ENCODE measurements at places on chromosomes 12 and 14. TPM values are rescaled to one million over a fixed set of nuclear protein-coding genes. Genes with fewer than 3 reads are reported as not detected.

Gene TSFM
- total RNA-seq, result 47.0 TPM

GRCh38 chr12:104486943-104487819 lies 30.4 kb downstream of the CHST11 start:
- H3K4me1 ChIP-seq, result peaks cover 36% of the 10 kb centered on the region
- DNase-seq, result no peak
- peaks cover 6% of the 10 kb centered on the region for H3K36me3 ChIP-seq
- H3K27ac ChIP-seq, result no peak overlapping the region
- H3K27me3 ChIP-seq, result no peaks in the 10 kb centered on the region

Gene FZD10
- total RNA-seq, result not detected

GRCh38 chr12:9344541-9344940 lies 136.3 kb upstream of the PZP start:
- H3K27me3 ChIP-seq, result no peaks in the 10 kb centered on the region
- H3K36me3 ChIP-seq, result no peaks in the 10 kb centered on the region
- H3K4me3 ChIP-seq, result no peak overlapping the region
- H3K27ac ChIP-seq, result no peak overlapping the region
- peaks cover 3% of the 10 kb centered on the region for H3K4me1 ChIP-seq

DNA sequence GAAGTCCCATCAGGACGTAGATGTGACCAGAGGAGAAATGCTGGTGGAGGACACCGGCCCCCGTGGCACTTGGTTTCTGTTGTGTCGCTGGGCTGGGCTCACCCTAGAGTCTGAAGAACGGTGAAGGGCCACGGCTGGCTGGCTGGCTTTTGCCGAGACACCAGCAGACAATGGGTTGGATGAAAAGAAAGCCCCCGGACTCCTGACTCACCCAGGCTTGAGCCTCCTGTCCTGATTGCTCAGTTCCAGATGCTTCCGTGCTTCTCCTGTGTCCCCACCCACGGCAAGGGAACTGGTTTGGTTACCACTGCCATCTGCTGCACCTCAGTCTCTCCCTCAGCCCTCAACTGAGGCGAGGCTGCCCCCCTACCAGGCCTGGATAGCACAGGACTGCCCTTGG lies 10.4 kb upstream of the ENDOU start:
- no peaks in the 10 kb centered on the region for H3K27me3 ChIP-seq
- H3K27ac ChIP-seq, result no peak overlapping the region
- H3K4me1 ChIP-seq, result peaks cover 14% of the 10 kb centered on the region
- H3K36me3 ChIP-seq, result no peaks in the 10 kb centered on the region

GRCh38 chr12:6444031-6444430 lies 724 bp upstream of the CD27 start:
- H3K4me1 ChIP-seq, result peaks cover 46% of the 10 kb centered on the region
- DNase-seq, result no peak
- H3K27ac ChIP-seq, result peak overlapping the region; percentile 99
- H3K4me3 ChIP-seq, result peak overlapping the region; percentile 66

DNA sequence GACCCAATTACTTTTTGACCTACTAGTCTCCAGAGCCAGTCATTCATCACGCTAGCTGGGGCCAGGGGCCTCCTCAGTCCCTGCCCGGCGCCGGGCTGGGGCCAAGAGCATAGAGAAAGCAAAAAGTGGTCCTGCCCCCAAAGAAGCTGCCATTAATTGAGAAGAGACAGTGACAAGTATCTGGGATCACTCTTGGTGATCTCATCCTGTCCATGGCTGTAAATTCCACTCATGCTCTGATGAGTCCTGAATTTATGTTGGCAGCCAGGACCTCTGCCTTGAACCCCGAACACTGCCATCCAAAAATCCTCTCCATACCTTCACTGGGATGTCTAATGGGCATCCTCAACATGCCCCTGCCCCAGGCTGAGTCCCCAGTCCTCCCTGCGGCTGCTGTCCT lies 34.4 kb upstream of the DLK1 start:
- no peaks in the 10 kb centered on the region for H3K4me1 ChIP-seq
- no peaks in the 10 kb centered on the region for H3K27me3 ChIP-seq
- H3K4me3 ChIP-seq, result no peak overlapping the region
- no peak for DNase-seq
- no peaks in the 10 kb centered on the region for H3K36me3 ChIP-seq
- no peak overlapping the region for H3K27ac ChIP-seq

Gene PRKAG1
- total RNA-seq, result 46.4 TPM

Gene BHLHE41
- total RNA-seq, result 0.45 TPM

DNA sequence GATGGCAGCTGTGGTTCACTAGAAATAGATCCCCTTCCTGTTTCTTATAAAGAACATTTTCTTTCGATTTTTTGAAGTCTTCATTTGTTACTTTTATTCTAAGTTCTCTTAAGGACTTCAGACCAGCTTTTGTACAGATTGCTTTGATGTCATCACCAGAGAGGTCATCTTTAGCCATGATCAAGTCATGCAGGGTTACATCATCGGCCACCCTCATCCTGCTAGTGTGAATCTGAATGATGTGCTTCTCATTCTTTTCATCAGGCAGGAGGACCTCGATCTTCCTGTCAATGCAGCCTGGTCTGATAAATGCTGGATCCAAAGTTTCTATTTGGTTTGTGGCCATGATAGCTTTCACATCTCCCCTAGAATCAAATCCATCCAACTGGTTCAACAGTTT lies 706.7 kb downstream of the RERGL start:
- DNase-seq, result no peak
- H3K27ac ChIP-seq, result no peak overlapping the region
- H3K4me1 ChIP-seq, result no peaks in the 10 kb centered on the region
- H3K4me3 ChIP-seq, result no peak overlapping the region
- H3K36me3 ChIP-seq, result no peaks in the 10 kb centered on the region
- H3K27me3 ChIP-seq, result no peaks in the 10 kb centered on the region

GRCh38 chr12:14999021-14999694 lies 26.3 kb downstream of the PDE6H start:
- no peak overlapping the region for H3K4me3 ChIP-seq
- DNase-seq, result no peak
- H3K27me3 ChIP-seq, result peaks cover 2% of the 10 kb centered on the region
- no peaks in the 10 kb centered on the region for H3K36me3 ChIP-seq
- no peaks in the 10 kb centered on the region for H3K4me1 ChIP-seq

- no peak for DNase-seq
- no peaks in the 10 kb centered on the region for H3K27me3 ChIP-seq
- H3K27ac ChIP-seq, result no peak overlapping the region
- no peaks in the 10 kb centered on the region for H3K4me1 ChIP-seq
Measured at GRCh38 chr12:41120211-41120610, 67.9 kb upstream of the PDZRN4 start.

- H3K4me3 ChIP-seq, result no peak overlapping the region
- peaks cover 12% of the 10 kb centered on the region for H3K36me3 ChIP-seq
- no peaks in the 10 kb centered on the region for H3K27me3 ChIP-seq
- no peak for DNase-seq
Measured at GRCh38 chr14:99413172-99413571, 67.5 kb downstream of the SETD3 start.

Gene HOXC9
- total RNA-seq, result not detected

Gene WIF1
- not detected for total RNA-seq

Measured in GM12878 (cell line).